Heart right ventricle (tissue), 16 donors: ENCODE measurements at places on chromosomes 4 and X. TPM values are rescaled to one million over a fixed set of nuclear protein-coding genes. Genes with fewer than 3 reads are reported as not detected.

The ALPK1 gene
- polyA plus RNA-seq: 1.1 TPM

The NWD2 gene
- 0.03 TPM for polyA plus RNA-seq

The MAGED4 gene
- 0.59 TPM for polyA plus RNA-seq

The RHOXF2 gene
- polyA plus RNA-seq: not detected

The TEC gene
- polyA plus RNA-seq: 1.1 TPM

The OCIAD2 gene
- 30.0 TPM for polyA plus RNA-seq

The PRICKLE3 gene
- polyA plus RNA-seq: 8.8 TPM

The GLOD5 gene
- polyA plus RNA-seq: not detected

The GAGE1 gene
- not detected for polyA plus RNA-seq

The ZNF185 gene
- polyA plus RNA-seq: 0.62 TPM

The TAB3 gene
- 7.1 TPM for polyA plus RNA-seq

The DACH2 gene
- not detected for polyA plus RNA-seq

The ITIH6 gene
- not detected for polyA plus RNA-seq

The SSX1 gene
- not detected for polyA plus RNA-seq

The RIBC1 gene
- 0.58 TPM for polyA plus RNA-seq

The SLC34A2 gene
- polyA plus RNA-seq: not detected
